Fibroblast of lung (primary cell): ENCODE measurements at places on chromosomes 12 and 14.

- peak; percentile 95 for DNase-seq
Measured at GRCh38 chr14:59482541-59483331, 1.5 kb downstream of the L3HYPDH start.

DNA sequence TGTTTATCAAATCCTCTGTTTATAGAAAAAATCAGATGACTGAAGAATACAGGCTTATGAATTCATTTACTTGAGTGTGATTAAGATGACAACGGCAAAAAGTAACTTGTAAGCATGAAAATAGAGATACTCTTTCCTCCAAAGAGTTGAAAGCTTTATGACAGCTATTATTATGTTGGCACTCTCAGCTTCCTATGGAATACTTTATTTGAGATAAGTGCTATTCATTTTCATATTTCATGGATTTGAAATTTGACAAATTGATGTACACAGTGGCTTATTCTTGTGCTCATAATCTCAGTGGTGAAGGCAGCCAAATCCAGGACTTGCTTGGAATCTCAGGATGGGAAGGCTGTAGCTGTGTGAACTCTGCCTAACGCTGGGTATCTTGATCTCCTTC lies 991.6 kb downstream of the GALC start:
- DNase-seq = no peak

GRCh38 chr14:104665657-104666522 lies 23.5 kb upstream of the INF2 start:
- DNase-seq = no peak

DNA sequence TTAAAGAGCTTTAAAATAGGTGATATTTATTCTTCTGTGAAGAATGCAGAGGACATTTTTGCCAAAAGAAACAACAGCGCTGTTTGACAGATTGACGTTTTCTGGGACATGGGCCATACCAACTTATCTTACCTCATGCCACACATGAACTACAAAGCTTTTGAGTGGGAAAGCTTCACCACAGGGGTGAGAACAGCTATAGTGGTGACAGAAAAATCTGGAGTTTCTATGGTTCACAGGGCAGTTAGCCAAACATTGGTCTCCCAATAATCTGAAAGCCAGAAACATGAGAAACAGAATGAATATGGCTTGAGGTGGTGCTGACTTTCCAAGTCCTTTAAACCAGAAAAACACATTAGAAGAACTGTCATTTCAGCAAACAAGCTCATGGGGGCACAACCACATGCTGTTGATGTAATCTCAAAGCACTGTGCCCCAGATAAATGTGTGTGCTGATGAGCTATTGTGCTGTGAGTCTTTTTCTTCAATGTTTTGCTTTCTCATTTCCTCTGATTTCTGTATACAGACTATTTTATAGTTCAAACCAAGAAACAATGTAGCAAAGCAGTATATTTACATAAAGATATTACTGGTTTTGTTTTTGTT lies 905.4 kb downstream of the SLC16A7 start:
- DNase-seq = peak; percentile 74

DNA sequence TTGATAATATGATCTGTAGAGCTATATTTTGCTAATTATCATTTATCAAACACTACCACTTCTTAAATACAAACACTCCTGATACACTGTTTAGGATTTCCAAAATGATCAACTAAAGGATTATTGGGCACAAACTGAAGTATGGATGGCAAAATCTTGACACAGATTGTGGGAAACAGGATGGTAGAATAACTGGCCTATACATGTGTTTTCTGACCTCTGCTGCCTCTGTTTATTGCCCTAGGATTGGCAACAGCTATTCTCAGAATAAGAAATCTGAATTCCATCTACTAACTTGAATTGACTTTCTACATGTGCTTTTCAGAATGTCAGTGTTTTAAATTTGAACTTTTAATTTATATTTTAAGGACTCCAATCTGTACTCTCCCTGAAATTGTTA lies 209.1 kb downstream of the MED13L start:
- DNase-seq = no peak

GRCh38 chr12:16492240-16492639 lies 113.7 kb downstream of the LMO3 start:
- DNase-seq = no peak

DNA sequence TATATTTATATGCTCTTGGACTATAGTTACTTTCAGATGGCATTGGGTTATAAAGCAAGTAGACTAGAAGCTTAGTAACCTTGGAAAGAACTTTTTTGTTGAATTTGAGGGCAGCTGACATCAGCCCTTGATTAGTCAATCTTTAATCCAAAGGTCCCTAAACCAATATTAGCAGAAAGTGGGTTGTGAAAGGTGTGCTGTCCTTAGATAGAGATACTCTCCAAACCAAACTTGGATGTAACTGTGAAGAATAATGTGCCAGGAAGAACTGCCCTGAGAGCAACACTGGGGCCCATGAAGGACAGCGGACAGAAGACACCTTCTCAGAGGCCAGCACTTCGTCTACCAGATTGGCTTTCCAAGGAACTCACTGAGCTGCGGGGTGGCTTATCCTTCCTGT lies 10.6 kb downstream of the CD163 start:
- no peak for DNase-seq
